SK-N-SH (cell line): ENCODE measurements at places on chromosomes 3 and 15.
A peak's percentile ranks its signal among the peaks of the same experiment; 100 is the strongest.

DNA sequence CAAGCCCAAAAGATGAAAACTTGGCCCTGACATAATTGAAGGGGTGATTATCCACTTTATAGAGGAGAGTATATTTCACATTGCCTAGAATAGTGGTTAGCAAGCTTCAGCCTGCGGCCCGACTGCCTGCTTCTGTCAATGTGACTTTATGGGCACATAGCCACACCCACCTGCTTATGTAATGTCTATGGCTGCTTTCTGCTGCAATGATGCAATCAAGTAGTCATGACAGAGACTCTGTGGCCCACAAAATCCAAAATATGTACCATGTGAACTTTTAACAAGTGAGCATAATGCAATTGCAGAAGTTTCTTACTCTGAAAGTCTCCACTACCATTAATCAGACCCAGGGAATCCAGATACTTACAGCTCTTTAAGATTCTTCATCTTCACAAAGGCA is 103.1 kb downstream of the LRIG1 start:
- DNase-seq, result no peak

DNA sequence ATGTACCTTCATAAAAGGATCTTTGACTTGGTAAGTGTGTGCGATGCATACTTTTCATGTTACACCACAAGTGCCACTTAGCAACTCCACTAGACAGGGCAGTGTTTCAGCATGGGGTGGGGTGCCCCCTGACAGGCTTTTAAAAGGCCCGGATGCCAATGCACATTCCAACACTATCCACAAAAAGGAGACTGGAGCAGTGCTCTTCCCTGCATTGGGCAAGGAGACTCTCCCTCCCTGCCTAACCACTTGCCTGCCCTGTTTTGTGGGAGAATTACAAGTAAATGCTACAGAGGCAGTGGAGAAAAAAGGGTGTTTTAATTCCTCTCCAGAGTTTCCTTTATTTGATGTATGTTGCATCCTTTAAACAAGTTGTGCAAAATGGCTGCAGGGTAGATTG is 1.7 kb upstream of the RARB start:
- DNase-seq, result no peak

DNA sequence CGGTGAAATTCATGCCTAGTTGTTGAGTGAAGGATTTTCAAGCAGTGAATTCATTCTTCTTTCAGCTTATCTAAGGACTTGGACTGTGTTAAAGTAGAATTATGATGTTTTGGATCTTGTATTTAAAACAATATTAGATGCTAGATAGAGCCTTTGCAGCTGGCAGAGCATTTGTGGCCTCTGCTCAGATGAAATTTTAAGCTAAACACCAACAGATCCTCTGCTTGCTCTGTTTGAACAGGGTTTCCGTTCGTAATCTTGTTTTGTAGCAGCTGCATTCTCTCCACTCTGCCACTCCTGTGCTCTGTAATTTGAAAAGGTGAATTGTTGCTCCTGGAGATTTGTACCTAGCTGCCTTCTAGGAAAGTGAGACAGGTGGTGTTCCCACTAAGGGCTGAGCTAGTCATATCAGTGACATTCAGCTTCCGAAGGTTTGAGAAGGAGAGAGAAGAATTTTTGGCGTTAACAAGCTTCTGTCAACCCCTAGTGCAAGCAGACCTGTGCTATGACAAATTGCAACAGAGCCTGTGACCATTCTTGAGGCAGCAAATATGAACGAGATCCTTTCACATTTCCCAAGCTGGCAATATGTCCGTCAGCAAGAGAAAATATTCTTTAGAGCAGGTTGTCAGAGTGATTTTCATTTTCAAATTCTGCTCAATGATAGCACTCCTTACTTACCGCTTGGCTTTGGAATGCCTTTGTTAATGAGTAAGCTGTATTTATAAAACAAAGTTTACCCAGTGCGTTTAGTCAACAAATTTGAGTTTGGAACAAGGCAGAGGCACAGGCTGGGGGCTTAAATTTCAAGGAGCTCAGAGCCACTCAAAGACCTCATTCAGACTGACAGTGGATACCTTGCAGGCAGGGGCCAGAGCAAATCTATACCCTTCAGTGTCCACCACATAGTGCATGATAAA is 5.3 kb downstream of the CHST2 start:
- no peak for DNase-seq

- DNase-seq, result no peak
Measured at GRCh38 chr15:72866182-72866581, 82.6 kb upstream of the ADPGK start.

- no peak for DNase-seq
Measured at GRCh38 chr15:98868564-98868963, 139.0 kb downstream of the PGPEP1L start.

GRCh38 chr15:57919754-57920153 is 145.8 kb downstream of the ALDH1A2 start:
- no peak for DNase-seq

DNA sequence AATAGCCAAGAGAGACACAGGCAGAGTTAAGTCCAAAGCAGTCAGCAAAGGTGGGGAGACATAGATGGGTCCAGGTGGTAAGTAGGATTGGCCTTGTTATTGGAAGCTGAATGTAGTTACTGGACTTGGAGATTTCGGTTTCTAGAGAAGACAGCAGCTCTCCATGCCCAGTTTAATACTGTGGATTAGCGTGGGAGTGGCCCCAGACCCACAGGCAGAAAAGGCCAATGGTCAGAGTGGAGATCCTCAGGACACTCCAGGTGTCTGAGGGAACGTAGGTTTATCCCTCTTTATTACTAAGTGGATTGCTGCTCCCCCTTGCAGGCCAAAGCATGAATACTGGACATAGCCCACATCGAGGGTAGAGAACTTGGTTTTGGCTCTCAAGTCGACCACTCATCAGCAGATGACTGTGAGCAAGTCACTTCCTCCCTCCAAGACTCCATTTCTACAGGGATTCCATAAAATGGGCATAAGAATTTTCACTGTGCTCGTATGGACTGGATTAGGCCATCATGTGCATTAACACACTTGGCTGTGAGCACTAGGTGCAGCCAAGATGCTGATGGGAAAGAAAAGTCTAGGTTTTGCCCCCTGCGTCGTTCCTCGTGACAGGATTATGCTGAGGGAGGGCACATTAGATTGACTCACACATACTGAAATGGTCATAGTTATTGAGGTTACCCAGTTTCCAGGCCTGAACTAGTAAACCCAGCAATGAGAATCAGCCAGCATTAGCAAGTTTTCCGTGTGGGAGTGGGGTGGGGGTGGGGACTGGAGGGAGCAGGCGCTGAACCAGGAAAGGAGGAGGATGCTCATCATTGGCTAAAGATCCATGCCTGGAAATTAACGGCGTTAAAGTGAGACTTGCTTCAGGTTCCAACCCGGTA is 225.2 kb upstream of the TPRG1 start:
- no peak for DNase-seq

DNA sequence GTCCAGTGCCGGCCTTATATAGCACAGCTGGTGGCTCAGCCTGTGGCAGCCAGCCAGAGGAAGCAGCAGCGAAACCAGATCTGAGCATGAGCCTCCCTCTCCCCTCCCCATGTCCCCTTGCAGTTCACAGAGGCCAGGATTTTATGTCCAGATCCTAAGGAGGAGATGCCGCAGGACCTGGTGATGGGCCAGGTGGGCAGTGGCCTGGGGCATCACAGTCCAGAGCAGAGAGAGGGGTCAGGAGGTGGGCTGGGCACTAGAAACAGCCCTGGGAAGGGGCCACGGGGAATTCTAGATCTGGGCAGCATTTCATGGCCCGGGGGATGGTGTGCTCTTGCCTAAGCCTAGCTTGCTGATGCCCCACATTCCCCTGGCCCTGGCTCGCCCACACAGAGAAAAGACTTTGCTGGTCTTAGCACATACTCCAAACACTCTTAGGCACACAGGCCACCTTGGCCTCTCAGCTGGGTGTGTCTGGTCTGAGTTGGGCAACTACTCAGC is 259 bp upstream of the CILP start:
- DNase-seq, result peak; percentile 78

GRCh38 chr3:53724566-53724965 is 121.7 kb downstream of the CHDH start:
- no peak for DNase-seq

DNA sequence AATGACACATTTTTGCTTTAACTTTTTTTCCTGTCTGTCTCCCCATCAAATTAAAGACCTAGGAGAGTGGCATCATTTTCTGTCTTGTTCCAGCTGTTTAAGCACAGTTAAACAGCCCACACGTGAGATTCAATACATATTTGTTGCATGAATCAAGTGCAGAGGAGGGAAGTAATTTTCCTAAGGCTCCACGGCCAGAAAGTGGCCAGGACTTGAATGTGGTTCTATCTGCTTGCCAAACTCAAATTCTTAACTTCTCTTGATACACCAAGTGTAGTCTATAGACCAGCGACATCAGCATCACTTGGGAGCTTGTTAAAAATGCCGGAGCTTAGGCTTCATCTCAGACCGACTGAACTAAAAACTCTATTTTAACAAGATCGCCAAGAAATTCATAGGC is 724.8 kb upstream of the CFAP20DC start:
- no peak for DNase-seq

GRCh38 chr3:32818229-32818969 is 602 bp downstream of the TRIM71 start:
- peak; percentile 61 for DNase-seq

DNA sequence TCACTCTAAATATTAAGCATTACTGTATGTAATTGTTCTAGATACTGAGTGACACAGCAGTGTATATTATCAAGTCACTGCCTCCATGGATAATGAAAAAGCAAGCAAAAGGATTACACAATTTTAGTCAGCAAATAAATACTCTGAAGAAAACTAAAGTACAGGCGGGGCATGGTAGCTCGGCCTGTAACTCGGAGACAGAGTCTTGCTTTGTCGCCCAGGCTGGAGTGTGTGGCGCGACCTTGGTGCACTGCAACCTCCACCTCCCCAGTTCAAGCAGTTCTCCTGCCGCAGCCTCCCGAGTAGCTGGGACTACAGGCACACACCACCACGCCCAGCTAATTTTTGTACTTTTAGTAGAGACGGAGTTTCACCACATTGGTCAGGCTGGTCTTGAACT is 32.7 kb downstream of the RBM6 start:
- DNase-seq, result no peak

GRCh38 chr3:120645083-120645845 is 36.8 kb downstream of the HGD start:
- no peak for DNase-seq

DNA sequence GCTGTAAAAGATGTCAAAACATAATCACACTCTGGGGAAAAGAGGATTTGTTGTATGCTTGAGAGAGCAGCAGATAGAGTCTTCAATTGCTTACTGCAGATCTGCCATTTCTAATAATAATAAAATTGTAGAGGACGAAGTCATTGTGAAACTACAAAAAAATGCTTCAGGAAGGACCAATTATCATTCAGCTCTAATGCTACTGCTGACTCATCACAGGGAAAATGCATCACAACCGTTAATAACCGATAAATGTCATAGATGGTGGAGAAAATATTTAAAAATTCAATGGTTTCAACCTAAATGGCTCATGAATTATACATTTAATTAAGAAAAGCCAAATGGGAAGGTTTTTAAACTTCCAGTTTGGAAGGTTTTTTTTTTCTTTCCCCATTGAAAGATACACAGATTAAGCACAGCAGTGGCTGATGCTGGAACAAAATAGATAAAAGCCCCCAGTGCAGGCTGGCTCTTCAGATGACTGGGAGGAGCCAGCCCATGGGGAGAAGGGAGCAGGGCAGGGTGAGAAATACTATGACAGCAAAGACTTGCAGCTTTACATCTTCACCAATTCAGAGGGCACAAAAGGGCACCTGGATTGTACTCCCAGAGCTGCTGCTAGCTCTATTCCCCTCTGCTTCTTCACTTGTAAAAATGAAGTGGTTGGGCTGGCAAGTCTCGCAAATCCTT is 196.1 kb downstream of the CNTN6 start:
- peak; percentile 8 for DNase-seq

DNA sequence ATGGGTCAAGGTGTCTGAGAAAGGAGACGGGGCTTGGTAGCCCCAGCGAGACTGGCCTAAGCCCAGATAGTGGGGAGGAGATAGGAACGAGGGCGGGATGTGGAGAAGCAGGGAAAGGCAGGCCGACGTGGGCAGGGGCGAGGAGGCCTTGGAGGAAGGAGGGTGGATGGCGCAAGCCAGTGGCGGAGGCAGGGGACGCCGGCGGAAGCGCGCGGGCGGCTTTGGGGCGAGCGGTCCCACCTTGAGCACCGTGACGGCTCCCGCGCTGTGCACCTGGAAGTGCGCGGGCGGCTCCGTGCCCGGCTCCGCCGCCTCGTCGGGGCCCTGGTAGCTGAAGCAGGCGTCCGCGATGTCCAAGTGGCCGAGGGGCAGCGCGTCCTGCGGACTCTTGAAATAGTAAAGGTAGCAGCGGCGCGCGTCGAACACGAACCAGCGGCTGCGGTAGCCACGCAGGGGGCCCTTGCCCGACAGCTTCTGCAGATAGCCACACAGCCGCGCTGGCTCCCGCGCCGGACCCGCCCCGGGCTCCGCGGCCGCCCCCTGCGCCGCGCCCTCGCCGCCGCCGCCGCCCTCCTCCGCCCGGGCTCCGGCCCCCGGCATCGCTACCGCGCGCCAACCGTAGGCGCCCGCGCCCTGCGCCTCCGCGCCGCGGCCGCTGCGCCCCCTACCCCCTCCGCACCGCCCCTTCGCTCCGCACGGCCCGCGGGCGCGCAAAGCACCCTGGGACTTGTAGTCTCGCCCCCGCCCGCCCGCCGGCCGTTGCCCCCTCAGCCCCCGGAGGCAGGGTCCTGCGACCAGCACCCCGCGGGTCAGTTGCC is at the start of gene TBC1D2B:
Gene TBC1D2B (minus strand): TSS at position 659 of the 818 bp plus-strand sequence. CDS start 59 bp downstream, at position 600.
- DNase-seq, result peak; percentile 94

- no peak for DNase-seq
Measured at GRCh38 chr15:34591306-34591705, 7.9 kb upstream of the GOLGA8B start.

GRCh38 chr3:122004107-122004506 is 17.9 kb downstream of the ILDR1 start:
- no peak for DNase-seq

DNA sequence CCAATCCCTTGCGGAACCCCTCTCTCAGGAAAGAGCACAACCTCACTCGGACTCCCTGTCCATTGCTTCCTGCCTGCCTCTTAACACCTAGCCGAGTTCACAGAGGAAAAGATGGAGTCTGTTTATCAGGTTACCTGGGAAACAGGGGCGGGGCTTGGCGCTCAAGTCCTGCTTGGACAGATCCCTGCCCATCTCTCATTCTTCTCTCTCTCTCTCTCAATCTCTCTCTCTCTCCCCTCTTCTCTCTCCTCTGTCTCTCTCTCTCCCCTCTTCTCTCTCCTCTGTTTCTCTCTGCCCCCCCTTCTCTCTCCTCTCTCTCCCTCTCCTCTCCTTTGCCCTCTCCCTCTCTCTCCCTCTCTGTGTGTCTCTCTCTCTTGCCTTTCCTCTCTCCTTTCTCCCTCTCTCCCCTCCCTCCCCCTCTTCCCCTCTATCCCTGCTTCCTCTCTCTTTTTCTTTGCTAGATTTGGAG is at the start of gene EFHB:
Gene EFHB (minus strand): TSS at position 120 of the 469 bp plus-strand sequence. CDS start 199 bp downstream, outside the sequence.
- DNase-seq, result peak; percentile 59
